ENCODE measurements at places on chromosomes 12 and 14. TPM values are rescaled to one million over a fixed set of nuclear protein-coding genes. Genes with fewer than 3 reads are reported as not detected.

DNA sequence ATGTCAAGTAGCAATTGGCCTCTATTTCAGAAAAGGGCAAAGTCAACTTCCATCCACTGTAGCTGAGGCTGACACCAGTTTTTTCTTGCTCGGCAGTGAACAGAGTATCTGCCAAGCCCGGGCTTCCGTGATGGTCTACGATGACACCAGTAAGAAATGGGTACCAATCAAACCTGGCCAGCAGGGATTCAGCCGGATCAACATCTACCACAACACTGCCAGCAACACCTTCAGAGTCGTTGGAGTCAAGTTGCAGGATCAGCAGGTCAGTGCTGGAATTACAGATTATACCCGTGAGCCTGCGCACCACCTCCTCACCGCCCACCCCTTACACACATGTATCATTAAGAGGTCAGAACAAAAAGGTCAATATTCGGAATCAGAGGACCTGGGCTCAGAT, 19.4 kb downstream of the EVL start:
- DNase-seq: no peak

DNA sequence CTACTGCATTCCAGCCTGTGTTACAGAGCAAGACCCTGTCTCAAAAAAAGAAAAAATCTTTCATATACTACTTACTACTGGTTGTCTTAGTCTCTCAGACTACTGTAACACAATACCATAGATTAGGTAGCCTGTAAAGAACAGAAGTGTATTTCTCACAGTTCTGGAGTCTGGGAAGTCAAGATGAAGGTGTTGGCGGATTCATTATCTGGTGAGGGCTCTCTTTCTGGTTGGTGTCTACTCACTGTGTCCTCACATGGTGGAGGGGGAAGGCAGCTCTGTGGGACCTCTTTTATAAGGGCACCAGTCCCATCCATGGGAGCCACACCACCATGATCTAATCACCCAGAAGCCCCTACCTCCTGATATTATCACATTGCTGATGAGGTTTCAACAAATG, 14.4 kb downstream of the WDR20 start:
- no peak for DNase-seq

DNA sequence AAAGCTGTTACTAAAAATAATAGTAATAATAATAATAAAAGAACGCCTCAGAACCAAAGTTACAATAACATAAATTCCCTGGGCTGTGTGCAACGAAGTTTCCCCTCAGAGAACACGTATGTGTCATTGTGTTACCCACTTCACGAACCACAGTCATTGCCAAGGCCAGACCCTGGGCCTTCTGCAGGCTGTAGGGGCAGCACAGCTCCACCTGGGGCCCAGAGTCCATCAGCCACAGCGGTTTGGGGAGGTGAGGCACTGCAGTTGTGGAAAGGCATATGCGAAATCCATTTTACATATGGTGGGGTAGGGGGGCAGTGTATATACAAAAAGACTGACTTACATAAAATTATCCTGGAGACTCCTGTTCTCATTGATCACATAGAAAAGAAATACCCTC, 56.1 kb downstream of the ESR2 start:
- DNase-seq: no peak

DNA sequence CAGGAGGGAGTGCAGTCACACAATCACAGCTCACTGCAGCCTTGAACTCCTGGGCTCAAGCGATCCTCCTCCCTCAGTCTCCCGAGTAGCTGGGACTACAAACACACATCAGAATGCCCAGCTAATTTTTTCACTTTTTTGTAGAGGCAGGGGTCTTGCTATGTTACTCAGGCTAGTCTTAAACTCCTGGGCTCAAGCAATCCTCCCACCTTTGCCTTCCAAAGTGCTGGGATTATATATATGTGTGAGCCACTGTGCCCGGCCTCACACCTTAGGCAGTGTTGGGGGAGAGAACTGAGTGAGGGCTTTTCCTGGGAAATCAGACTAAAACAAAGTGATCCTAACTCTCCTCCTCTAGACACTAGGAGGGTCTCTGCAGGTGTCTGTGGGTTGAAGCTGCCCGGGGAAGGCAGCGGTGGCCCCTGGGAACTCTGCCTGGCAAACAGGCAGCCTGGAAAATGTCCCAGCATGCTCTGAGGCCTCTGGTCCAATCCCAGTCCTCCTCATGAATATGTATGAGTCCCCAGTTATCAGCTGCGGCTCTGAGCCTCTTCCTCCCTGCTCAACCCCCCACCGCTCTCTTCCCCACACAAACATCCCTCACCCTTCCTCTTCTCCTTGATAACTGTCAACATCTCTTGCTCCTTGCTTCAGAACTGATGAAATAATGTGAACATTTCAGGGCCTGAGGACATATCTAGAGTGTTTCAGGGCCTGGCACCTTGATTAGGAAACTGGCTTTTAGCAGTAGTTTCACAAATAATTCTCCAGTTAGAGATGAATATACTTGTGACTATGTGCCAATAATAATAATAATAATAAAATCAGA, 7.9 kb upstream of the NAA25 start:
- DNase-seq: no peak

DNA sequence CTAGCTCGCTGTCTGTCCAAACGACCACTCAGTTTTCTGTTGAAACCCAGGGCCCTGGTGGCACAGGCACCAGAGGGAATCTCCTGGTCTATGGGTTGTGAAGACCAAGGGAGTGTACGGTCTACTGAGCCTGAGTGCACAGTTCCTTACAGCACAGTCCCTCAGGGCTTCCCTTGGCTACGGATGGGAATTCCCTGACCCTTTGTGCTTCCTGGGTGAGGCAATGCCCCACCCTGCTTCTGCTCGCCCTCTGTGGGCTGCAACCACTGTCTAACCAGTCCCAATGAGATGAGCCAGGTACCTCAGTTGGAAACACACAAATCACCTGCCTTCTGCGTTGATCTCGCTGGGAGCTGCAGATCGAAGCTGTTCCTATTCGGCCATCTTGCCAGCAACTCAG, 22.6 kb downstream of the GPHN start:
- DNase-seq: no peak

DNA sequence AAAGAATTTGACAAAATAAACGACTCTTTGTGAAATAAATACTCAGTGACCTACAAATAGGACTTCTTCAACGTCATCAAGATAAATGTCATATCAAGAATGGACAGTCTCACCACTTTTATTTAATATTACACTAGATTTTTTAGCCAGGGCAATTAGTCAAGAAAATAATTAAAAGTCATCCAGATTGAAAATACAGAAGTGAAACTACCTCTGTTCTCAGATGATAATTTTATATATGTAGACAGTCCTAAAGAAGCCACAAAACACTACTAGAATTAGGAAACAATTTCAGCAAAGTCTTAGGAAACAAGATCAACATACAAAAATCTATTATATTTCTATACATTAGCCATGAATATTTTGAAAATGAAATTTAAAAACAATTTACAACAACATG, 689.6 kb upstream of the SEL1L start:
- DNase-seq: no peak

- no peak for DNase-seq
Measured at GRCh38 chr12:20319366-20319765, 49.0 kb upstream of the PDE3A start.

DNA sequence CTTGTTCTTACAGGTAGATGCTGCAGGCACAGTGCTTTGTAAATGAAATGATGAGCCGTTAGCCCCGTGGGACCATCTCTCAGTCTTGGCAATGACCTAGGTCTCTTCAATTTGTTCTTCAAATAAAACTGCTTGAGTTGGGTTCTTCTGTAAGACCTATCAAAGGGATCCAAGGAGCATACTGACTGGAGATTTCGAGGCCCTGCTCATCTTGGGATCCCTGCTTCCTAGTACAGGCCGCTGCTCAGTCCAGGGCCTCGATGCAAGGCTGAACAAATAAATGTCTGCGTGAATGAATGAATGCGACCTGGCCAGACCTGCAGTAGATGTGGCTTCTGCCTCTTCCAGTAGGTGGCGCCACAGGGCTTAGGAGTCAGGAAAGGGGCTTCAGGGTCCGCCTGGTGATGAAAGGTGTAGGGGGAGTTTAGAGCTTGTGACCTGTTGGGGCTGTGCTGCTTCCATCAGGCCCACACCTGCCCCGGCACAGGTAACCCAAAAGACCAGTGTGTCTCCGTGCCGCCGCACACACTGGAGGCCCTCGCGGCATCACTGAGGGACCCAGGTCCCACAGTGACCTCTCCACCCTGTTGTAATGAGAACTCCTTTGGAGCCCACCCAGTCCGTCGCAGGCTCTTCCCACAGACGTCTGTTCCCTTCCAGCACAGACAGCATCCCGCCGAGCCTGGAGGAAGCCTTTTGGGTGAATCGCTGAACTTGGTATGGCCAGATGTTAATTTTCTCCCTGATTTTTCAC, 4.4 kb downstream of the CACNA1C start:
- no peak for DNase-seq

DNA sequence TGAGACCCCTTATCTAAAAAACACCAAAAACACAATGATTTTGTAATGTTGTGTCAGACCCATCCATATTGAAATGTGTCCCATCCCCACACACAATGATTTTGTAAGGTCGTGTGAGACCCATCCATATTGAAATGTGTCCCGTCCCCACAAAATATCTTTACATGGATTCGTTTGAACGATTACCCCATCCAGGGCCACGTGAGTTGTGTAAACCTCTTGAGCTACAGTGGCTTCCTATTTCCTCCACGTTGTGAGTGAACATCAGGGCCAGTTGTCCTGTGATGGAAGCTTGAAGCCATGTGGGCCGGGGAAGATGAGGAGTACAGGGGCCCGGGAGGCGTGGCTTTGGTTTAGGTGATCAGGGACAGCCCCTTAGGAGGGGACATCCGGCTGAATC, 27.0 kb upstream of the ULK1 start:
- DNase-seq: no peak

GRCh38 chr14:64641760-64642159, 62.5 kb upstream of the PLEKHG3 start:
- DNase-seq: no peak

DNA sequence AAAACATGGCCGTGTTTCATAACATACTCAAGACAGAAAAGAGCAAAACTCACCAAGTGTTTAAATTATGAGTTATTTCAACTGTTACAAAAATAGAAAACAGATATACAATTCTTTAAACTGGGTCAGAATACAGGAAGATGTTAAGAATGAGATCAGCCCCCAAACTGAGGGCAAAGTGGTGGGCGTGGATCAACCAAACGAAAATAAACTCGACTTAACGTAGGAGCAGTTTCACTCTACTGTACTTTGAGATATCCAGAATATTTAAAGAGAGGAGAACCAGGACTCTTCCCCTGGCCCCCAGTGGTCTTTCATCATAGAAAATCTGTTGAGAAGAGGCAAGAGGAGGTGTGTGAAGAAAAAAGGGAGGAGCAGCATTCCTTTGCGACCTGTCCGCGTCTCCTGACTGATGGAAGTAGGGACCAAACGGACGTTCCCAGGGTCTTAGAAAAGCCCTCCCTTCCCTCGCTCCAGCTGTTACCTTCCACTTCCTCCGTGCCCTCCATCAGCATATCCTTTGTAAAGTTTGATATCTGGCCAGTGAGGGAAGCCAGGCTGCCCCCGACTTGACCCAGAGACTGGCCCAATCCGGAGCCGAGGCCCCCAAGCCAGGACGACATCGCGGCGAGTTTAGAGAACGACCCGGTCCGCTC, 668 bp downstream of the TRIP11 start:
- DNase-seq: peak; percentile 32

DNA sequence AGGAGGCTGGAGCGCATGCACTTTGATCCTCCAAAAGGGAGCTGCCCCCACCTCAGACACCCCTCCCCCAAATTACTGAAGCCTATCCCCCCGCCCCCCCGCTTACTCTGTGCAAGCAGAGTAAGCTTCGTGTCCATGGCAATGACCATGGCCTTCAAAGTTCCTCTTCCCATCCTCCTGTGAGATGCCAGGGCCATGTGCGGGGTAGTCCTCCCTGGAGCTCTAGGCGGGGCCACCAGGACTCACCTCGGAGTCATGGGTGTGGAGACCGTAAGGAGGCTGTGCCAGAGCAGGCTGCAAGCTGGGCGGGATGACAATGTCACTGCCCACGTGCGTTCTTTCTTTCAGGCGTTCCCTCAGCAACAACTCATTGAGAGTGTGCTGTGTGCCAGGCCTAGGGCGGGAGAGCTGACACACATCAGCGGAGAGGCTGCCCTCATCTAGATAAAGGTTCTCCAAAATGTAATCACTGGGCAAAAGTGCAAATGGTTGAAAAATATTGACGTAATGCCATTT, 66.8 kb downstream of the C14orf132 start:
- DNase-seq: no peak

GRCh38 chr12:21541773-21542172, 15.7 kb downstream of the SPX start:
- no peak for DNase-seq

DNA sequence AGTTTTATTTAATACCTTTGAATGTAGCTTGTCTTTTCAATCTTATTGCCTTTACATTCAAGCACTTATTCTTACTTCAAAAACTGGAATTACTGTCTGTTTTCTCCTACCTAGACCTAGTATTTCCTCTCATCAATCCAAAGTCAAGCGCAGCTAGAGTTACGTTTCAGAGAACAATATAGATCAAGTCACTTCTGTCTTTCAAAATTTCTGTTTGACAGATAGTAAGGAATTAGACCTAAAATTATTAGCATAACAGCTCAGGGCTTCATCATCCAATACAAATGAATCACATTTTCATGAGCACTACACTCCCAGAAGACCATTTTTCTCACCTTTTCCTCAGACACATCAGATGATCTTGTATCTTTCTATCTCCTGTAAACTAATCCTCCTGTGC, 170.6 kb downstream of the CCDC59 start:
- no peak for DNase-seq

DNA sequence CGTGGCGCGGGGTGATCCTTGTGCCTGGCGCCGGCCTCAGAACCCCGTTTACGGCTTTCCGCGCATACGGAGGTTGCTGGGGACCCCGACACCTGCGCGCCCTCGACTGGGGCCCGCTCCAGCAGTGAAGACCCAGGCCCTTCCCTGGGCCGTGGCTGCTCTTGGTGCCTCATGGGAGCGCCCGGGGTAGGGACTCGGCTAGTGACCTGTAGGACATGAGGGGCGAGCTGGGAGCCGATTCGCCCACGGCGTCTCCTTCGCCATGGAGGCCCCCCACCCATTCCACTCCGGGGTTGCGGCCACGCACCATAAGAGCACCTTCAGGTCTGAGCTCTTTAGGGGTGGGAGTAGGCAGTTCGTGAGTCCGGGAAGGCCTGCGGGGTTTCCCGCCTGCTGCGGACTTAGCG, 14.2 kb upstream of the PAX9 start:
- DNase-seq: no peak

DNA sequence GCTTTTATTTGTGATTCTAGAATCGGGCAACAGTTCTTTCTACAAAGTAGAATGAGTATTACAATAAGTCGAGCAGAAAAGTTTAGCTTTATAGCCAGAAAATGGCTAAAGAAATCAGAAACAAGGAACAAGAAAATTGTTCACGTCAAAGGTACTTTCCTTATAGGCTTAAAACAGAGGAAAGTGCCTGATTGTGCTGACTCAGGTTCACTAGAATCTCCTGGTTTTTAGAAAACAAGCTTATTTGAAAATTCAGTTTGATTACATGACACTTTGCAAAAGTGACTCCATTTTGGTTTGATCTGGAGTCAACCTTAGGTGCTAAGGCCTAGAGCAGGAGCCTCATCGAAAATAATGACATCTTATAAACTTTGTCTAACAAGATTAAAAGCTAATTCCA, 564.7 kb upstream of the FLRT2 start:
- DNase-seq: no peak

- no peak for DNase-seq
Measured at GRCh38 chr14:93007225-93007997, 84.5 kb downstream of the CHGA start.

GRCh38 chr12:5599378-5599777, 167.5 kb downstream of the NTF3 start:
- DNase-seq: no peak

The KLRK1 gene
- polyA plus RNA-seq: not detected

The GPR162 gene
- 7.6 TPM for polyA plus RNA-seq

The PCED1B gene
- polyA plus RNA-seq: 1.1 TPM

The POTEG gene
- polyA plus RNA-seq: not detected

The GUCY2C gene
- not detected for polyA plus RNA-seq

The COX8C gene
- polyA plus RNA-seq: not detected

The ANKS1B gene
- polyA plus RNA-seq: 0.22 TPM
